Motor neuron (in vitro differentiated cells): ENCODE measurements at places on chromosomes 6 and 20. TPM values are rescaled to one million over a fixed set of nuclear protein-coding genes. Genes with fewer than 3 reads are reported as not detected.

DNA sequence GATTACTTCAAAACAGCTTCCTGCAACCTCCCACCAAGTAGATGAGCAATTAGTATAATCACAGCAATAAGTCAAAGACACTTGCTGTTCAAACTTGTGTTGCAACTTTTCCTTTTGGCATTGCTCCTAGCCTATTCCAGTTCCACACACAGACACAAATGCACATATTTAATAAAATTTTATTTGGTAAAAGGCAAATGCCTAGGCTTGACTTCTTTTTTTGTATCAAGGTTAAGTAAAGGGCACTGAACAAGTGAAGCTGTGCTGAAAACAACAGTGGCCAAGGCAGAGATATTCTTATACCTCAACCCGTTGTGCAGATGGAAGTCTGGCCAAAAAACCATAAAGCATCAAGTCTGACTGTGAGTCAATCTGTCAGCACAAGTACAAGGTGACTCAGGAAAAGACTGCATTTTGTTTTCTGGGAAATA lies 708.4 kb upstream of the CITED2 start:
- no peak for ATAC-seq

Gene WFDC12
- not detected in 2 replicates for total RNA-seq

DNA sequence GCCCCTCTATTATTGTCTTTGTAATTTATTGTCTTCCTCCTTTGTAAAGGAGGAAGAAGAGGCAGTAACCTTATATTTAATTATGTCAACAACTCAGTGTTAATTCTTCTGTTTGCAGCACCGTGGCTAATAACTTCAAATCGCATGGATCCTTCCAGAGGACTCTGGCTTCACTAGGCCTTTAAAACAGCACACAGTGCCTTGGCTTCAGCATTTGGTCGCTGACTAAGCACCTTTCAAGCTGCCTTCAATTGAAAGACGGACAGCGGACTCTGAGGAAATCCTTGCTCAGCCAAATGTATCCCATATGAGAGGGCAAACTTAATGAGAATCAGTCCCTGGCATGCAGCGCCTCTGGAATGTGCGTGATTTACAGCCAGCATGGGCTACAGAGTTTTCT lies 64.2 kb downstream of the SGK1 start:
- peak; percentile 75 for ATAC-seq

Gene GRM4
- total RNA-seq = 1.8 and 2.3 TPM in 2 replicates

DNA sequence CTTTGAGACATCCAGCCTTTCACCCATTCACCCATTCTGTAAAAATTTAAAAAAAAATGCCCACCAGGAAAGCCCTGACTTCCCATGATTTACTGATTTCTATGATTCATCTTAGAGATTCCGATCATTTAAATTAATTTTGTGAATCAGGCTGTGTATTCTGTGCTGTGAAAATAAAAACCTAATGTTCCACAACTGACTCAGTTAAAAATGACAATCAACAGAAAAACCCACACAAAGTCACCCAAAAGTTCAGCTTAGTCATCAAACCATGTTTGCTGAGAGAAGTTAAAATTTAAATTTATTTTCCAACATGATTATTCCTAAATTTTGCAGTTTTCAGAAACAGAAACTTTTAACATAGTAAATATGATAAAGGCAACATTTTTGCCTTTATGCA lies 509.9 kb downstream of the TENT5A start:
- ATAC-seq = no peak

Gene AMD1
- total RNA-seq = 38.0 and 40.8 TPM in 2 replicates

- ATAC-seq = peak; percentile 50
Observed at GRCh38 chr20:60837173-60837770, 414.8 kb upstream of the CDH4 start.

- ATAC-seq = no peak
Observed at GRCh38 chr6:122651604-122652003, 41.4 kb downstream of the PKIB start.

- no peak for ATAC-seq
Observed at GRCh38 chr20:21971436-21971835, 266.0 kb downstream of the PAX1 start.

DNA sequence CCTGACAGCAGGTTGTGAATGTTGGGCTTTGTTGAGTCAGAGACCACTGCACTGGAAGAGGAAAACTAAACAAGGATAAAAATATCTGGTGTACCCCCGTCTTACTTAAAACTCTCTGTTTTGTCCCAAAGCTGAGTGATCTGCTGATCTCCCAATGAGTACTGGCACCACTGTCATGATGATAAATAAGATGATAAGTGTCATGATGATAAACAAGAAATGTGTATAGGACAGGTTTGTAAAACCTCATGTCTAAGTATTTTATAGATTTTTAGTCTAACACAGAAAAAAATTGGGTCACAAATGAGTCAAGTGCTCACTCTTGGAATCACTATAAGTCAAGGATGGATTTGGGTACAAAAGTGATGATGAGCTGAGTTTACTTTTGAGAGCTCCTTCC lies 8.5 kb upstream of the SIM1 start:
- ATAC-seq = no peak

Gene MRPS10
- total RNA-seq = 19.6 and 21.8 TPM in 2 replicates

DNA sequence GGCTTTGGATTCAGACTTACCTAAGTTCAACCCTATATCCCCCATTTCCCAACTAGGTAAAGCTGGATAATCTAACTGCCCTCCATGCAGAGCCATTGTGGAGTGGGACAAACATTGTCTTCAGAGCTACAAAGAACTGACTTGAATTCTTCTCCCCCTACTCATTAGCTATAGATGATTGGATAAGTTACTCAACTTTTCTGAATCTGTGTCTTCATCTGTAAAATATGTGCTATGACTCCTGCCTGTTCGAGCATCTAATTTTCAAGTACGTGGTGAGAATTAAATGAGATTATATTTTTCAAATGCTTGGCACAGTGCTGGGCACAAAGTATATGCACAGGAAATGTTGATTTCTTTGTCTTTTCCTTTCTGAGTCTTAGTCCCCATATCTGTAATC lies 240.3 kb upstream of the TCF21 start:
- no peak for ATAC-seq

Gene SIRPD
- 0.28 and 0.39 TPM in 2 replicates for total RNA-seq

Gene ARMH2
- not detected in 2 replicates for total RNA-seq

- no peak for ATAC-seq
Observed at GRCh38 chr20:38714308-38714707, 10.0 kb upstream of the SLC32A1 start.

Gene KIF6
- 1.7 and 2.3 TPM in 2 replicates for total RNA-seq
